GM03348 (cell line): ENCODE measurements at places on chromosomes 16 and 17.
A peak's percentile ranks its signal among the peaks of the same experiment; 100 is the strongest.

- DNase-seq = no peak
Observed at GRCh38 chr16:27547851-27548250, 1.9 kb downstream of the GTF3C1 start.

DNA sequence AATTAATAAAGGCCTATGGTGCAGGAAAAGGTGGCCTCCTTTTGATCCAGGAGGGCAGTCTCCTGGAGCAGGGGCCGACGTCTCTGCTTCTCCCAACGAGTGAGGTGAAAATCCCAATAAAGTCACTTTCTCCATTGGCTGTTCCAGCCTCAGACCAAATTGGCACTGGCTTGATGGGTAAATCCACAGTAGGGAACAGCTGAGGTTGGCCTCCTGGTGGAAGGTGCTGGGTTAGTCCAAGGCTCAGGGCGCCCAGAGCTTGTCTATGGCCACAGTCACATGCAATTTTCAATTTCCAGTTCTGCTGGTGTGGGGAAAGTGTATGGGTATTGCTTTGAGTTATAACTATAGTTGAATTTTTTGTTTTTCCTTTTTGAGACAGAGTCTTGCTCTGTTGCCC, 79.0 kb downstream of the NETO2 start:
- DNase-seq = no peak

DNA sequence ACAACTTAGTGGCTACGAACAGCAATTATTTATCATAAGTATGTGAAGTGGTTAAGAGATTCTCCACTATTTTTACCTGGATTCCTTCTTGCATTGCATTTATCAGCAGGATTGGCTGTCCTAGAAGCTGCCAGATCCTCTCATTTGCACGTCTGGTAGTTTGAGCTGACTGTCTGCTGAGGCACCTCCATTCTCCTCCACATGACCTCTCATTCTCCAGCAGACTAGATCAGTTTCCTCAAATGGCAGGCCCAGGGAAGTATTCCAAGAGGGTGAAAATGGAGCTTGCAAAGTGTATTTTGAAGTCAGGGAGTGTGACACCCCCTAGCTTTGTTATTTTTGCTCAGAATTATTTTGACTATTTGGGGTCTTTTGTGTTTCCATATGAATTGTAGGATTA, 870.1 kb downstream of the CDH11 start:
- DNase-seq = no peak

DNA sequence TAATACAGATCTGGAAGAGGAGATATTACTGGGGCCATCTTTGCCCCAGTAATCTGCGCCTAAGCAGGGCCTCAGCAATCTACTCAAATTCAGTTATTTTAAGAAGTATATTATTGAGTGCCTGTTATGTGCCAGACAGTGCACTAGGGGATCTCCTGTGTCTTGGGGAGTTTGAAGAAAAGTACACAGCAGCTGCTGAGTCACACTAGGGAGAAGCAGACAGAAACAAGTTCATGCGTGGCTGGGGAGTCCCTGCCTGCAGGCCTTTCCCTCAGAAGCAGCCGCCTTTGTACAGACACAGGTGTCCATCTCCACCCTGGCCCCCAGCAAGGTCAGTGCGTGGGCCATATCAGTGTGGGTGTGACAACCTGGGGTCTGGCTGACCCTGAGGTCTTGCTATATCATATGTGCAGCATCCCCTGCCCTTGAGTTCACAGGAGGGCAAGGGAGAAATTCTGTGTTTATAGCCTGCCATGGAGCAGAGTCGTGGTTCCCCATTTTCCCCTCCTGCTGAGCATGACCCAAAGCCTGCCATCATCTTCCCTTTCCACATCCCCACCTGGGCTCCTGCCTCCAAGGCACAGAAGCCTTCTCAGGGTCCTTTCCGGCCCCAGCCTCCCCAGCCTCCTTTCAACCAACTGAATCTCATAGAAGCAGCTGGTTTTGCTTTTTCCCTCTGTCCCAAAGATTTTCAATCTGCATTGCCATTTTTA, 229.9 kb upstream of the SDK2 start:
- no peak for DNase-seq

GRCh38 chr16:51031598-51031997, 119.5 kb downstream of the SALL1 start:
- DNase-seq = no peak

DNA sequence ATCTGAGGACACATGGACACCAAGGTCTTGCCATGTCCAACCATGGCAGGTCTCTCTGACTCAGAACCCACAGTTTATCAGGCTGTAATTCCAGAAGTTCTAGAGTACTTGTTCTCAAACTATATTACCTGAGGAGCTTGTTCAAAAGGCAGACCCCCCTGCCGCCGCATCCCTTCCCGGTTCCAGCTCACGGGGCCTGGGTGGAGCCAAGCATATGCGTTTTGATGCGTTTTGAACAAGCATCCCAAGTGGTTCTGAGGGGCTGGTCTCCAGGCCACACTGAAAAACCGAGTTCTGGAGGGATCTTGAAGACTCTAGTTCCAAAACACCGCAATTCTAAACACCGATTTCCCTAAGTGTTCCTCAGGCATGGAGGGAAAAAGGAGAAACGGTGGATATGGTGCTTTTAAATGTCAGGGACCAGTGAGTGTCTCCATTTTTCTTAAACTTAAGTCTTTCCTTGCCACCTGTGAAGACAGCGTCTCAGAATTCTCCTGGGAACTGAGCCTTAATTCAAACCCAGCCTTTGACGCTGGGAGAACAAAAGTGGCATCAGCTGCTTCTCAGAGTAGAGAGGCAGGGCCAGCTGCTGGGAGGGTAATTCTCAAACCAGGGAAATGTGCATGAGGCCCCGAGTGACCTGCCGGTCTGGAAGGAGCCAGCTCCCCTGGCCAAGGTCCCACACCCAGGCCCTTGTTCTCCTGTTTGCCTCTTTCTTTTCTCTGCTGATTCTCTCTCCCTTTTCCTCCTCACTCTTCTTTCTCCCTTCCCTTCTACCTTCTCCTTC, 84.4 kb upstream of the PLCG2 start:
- DNase-seq = no peak

GRCh38 chr17:73071066-73071999, 21.2 kb downstream of the SLC39A11 start:
- peak; percentile 45 for DNase-seq

- DNase-seq = no peak
Observed at GRCh38 chr16:73034374-73034773, 13.6 kb downstream of the ZFHX3 start.

GRCh38 chr17:75091855-75092327, 4.1 kb downstream of the SLC16A5 start:
- DNase-seq = no peak

DNA sequence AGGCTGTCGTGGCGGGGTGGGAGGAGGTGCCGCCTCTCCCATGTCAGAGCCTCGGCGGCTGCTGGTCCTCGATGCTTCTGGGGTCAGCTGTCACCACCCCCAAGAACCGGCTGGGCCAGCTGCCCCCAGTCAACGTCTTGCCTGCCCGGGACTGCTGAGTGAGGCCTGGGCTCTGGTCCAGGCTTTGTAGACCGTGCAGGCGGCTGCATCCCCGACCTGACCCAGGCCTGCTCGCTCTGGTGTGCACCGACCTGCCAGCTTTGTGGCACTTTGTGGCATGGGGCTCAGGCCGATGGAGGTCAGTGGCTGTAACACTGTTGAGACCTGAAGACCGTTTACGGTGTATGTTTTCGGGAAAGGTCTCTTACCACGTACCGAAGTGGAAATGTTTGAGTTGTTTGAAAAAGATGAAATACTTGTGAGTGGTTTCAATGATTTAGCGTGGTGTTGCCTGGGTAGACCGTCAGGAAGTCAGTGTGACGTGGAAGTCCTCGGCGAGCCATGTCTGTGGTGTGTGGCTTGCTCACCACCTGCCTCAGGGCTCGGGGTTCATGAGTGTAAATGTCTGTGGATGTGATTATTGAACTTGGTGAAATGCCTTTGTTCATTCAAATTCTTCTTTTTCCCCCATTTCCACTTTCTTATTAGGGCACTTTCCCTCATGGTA, 53.2 kb upstream of the ZNF750 start:
- no peak for DNase-seq
